ENCODE measurements at places on chromosomes 7 and 10.

- DNase-seq = no peak
Measured at GRCh38 chr10:94623572-94623971, 60.0 kb upstream of the CYP2C18 start.

- DNase-seq = no peak
Measured at GRCh38 chr7:158140538-158141220, 446.9 kb downstream of the PTPRN2 start.

GRCh38 chr10:120492346-120492745 lies 35.3 kb downstream of the PLPP4 start:
- DNase-seq = no peak

DNA sequence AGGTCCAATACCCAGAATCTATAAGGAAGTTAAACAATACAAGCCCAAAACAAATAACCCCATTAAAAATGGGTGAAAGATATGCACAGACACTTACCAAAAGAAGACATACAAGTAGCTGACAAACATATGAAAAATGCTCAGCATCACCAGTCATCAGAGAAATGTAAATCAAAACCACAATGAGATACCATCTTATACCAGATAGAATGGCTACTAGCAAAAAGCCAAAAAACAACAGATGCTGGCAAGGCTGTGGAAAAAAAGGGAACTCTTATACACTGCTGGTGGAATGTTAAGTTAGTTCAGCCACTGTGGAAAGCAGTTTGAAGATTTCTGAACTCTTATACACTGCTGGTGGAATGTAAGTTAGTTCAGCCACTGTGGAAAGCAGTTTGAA lies 331.1 kb downstream of the KIF20B start:
- DNase-seq = no peak

GRCh38 chr10:17912754-17913153 lies 39.0 kb upstream of the SLC39A12 start:
- no peak for DNase-seq

DNA sequence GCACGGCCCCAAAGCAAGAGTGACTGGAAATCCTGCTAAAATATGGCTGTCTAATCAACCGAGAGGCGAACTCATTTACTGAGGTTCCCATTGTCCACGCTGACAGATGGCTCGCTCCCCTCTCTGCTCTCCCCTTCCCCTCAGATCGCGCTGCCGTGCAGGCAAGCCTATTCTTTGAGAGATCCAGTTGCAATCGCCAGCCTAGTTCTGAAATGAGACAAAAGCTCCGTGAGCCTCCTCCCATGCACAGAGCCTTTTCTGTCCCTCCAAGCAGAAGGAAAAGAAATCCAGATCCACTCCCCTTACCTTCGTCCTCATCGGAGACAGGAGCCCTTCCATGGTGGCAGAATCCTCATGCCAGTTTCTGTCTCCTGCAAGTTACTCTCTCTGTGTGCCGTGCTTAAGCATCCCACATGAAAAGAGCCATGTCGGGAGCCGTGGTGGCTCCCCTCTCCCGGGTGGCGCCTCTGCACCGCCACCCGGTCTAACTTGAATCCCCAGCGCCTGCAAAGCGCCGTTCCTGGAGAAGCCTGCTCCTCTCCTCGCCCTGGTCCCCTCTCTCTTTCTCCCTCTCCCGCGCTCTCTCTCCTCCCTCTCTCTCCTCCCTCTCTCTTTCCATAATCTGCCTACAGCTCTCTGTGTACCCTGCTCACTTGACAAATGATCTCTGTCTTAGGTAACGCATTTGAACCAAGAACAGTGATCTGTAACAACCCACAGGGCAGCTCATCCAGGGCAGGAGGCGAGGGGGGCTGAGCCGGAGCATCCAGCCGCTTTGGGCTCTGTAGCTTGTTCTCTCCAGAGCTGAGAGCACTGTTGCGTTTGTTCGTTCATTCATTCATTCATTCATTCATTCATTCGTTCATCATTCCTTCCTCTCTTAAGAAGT lies 156.8 kb downstream of the FRMD4A start:
- DNase-seq = no peak

DNA sequence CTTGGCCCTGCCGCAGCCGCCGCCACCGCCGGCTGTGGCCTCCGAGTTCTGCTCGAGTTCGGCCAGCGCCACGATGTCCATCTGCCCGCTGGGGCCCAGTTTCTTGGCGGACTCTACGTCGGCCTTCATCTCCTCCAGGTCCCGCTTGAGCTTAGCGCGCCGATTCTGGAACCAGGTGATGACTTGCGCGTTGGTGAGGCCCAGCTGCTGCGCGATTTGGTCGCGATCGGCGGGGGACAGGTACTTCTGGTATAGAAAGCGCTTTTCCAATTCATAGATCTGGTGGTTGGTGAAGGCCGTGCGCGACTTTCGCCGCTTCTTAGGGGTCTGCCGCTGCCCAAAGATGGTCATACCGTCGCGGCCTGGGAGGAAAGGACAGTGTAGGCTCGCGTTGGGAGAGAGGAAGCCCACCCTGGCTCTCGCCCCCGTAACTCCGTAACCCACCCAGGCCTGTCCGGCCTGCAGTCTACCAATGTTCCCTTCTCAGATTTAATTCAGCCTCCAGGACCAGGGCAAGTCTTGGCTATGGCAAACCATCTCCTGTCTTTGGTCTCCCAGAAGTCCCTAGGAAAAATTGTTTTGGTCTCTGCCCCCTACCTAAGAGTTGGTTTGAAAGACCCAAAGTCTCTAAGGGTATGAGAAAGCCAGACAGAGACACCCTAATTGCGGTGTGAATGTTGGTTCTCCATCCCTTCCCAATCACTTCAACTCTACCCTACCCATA lies 1.7 kb downstream of the LBX1 start:
- DNase-seq = no peak

All from HCEC 1CT (cell line).